ENCODE measurements at places on chromosomes 5 and 9.

DNA sequence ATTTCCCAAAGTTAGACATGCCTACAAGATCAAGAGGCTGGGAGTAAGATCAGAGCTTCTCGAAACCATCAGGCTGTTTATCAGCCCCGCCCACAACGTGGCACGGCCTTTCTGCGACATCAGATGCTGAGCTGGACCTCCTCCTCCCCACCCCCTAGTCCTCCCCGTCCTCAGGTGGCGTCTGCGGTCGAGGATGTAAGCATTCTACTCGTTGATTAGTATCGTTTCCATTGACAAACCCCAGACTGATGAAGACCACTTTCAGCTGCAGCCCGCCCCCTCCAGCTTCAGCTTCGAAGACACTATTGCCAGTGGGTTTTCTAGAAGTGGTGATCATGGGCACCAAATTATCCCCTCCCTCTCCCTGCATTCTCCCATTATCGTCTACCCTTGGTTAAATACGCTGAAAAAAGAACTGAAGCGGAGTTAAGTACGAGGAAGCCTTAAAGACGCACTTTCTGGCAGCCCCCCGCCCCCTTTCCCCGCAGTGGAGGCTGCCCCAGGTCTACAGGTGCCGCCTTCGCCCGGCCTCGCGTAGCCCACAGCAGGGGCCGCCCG, 1.1 kb downstream of the PPIC start:
- peak; percentile 1 for DNase-seq

DNA sequence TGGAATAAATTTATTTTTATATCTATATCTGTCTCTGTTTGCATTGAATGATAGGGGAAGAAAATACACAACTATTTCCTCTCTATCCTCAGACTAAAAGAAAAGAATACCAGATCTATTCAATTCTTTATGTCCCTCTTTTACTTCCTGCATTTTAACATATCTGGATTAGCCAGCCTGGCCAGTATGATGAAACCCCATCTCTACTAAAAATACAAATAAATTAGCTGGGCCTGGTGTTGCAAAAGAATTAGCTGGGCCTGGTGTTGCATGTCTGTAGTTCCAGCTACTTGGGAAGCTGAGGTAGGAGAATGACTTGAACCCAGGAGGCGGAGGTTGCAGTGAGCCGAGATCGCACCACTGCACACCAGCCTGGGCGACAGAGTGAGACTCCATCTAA, 182.0 kb downstream of the LURAP1L start:
- no peak for DNase-seq

DNA sequence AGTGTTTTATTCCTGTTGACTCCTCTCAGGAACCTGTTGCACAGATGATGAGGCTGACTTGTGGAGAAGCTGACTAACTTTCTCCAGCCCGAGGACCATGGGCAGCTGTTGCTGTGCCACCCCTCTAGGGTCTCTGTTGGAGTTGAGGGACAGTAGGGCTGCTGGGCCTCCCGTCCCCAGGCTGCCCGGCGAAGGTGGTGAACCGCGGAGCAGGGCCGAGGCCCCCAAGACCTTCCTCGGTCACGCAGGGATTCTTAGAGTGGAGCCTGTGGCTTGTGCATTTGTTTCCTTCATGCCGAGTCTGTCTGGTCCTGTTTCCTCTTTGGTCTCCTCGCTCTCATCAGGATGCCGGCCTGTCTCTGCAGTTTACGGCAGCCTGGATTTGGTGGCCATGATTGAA, 40.2 kb downstream of the CACNA1B start:
- DNase-seq = no peak

DNA sequence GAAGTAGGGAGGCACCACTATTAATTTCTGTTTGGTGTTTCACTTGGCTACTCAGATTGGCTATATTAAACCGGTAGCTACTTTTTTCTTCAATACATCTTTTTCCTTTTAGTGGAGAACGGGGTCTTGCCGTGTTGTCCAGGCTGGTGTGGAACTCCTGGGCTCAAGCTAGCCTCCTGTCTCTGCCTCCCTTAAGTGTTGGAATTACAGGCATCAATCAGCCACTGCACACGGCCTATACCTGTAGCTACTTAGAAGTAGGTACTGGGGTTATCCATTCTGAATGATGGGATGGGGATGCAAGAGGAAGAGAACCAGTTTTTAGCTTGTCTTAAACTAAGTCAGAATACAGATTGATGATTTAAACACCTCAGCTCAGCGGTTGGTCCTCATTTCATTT, 1.7 kb downstream of the UBE2D2 start:
- no peak for DNase-seq

DNA sequence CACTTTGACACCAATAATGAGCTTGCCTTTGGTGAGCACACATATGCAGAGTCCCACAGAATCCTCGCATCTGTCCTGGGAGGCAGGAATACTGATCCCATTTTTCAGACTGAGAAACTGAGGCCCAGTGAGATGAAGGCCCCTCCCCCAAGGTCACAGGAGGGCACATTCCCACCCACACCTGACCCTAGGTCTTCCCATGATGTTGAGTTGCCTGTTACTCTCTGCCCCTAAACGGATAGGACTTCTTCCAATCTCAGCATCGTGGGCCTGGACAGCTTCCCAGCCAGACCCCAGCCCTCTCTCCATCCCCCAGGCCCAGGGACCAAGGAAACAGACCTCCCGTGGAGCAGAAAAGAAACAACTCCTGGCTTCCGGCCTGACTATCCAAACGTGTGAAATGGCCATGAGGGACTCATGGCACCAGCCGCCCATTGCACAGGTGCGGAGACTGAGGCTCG, 877 bp downstream of the SH3GLB2 start:
- DNase-seq = no peak

- peak; percentile 36 for DNase-seq
These were observed at the start of gene CPLANE1 for GRCh38 chr5:37248970-37249814. CPLANE1 (minus strand) TSS chr5:37249376; CDS start chr5:37247698, 1,678 bp downstream.

GRCh38 chr5:60738933-60739332, 39.0 kb upstream of the DEPDC1B start:
- DNase-seq = no peak

GRCh38 chr5:1827886-1828397, 26.7 kb downstream of the NDUFS6 start:
- no peak for DNase-seq

GRCh38 chr5:57292336-57292735, 118.5 kb downstream of the GPBP1 start:
- DNase-seq = no peak

DNA sequence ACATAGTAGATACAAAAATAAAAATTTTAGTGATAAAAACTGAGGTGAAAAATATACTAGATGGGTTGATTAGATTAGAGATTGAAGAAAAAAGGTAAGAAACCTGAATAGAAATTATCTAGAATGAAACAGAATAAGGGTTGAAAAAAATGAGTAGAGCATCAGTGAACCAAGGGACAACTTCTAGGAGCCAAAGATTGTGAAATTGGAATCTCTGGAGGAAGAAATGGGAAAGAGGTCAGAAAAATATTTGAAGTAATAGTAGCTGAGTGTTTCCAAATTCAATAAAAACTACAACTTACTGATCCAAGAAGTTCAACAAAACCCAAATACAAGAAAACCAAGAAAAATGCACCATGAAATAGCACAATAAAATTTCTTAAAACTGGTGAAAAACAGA, 116.6 kb upstream of the STARD4 start:
- no peak for DNase-seq

DNA sequence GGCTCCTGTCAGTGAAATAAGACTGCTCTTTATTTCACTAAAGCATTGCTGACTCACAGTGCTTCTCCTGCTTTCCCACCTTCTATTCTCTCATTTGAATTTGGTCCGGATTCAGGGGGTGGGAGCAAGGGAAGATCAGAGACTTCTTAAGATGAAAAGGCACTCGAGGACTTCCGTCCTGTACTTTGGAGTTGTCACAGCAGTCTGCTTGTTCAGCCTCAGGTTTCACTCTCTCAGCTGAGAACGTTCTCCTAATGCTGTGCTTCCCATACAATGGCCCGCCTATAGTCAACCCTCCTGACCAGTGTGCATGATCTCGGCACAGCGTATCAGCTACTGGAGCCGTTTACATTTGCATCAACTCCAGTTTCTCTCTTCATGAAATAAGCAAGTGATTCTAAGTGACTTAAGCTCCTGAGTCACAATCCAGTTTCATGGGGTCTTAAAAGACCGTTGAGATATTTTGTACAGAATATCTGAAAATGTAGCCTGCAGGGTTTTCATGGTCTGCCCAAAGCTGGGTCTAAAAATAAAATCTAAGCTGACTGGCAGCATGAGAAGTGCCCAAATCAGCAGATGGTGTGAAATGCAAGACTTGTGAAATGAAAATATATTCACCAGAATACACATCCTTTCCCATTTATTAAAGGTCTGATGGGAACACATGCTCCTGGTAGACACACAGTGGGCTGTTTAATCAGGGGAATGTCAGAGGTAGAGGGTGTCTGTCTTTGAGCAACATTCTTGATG, 145.0 kb downstream of the ADCY2 start:
- DNase-seq = no peak

GRCh38 chr5:84791138-84791537, 406.5 kb upstream of the EDIL3 start:
- DNase-seq = no peak

- DNase-seq = no peak
These were observed 823.2 kb downstream of the TLE1 start for GRCh38 chr9:80866121-80866520.

DNA sequence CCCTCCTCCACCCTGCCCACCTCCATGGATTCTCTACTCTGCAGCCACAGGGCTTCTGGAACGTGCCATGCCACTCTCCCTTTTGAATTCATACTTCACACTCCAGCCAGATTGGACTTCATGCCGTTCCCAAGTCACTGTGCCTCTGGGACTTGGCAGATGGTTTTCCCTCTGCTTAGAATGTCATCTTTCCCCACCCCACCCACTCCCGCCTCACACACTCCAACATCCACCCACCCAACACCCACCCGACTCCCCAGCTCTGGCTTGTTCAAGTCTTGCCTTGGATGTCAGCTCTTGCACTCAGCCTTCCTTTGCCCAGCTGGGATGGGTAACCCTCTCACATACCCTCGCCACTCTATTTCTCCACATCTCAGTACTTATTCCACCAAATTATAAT, 142.1 kb upstream of the DHFR start:
- DNase-seq = no peak

DNA sequence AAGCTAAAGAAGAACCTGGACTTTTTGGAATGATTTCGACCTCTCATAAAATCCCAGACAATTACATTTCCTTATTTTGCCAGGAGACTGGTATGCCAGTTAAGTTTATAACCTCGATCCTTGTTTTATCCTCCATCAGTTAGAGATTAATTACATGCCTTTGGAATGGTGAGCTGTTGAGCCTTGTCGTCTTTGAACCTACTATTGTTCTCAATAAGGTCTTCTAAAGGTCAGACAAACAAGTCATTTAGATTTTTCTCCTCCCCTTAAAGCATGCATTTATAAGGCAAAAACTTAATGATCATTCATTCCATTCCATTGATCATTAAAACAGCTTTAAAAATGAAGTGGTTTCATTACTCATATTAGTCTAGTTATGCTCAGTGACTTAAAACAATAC, 304.9 kb downstream of the DOCK8 start:
- DNase-seq = no peak

GRCh38 chr5:131330031-131330430, 66.2 kb downstream of the CDC42SE2 start:
- no peak for DNase-seq

GRCh38 chr9:118336943-118337330, 632.7 kb downstream of the TLR4 start:
- no peak for DNase-seq

DNA sequence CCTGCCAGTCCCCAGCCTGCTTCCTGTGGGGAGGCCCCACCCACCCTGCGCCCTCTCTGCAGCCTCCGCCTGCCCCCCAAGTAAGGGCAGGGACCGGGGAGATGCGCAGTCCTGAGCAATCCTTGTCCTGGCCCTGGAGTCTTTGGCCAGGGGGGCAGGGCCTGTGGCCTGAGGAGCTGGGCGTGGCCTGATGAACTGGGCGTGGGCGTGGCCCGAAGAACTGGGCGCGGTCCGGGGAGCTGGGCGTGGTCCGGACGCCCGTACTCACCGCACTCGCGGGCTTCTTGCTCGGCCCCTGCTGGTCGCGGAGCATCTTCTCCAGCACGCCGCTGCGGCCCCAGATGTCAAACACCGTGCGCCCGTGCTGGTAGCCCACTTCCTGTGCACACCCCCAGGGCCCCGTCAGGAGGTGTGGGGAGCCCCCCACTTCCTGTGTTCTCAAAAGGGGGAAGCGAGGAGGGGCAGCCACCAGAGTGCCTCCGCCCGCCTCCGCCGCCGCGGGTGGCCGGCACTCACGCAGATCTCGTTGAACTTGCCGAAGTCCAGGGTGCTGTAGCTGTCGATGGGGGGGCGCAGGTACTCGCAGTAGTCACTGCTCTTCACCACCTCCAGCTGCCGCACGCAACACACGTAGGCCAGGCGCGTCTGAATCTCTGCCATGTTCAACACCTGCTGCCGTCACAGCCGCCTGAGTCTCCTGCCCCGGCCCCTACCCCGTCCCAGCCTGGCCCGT, 2.7 kb upstream of the NSMF start:
- DNase-seq = no peak

GRCh38 chr5:177370488-177371119, 12.9 kb downstream of the RGS14 start:
- DNase-seq = peak; percentile 55

DNA sequence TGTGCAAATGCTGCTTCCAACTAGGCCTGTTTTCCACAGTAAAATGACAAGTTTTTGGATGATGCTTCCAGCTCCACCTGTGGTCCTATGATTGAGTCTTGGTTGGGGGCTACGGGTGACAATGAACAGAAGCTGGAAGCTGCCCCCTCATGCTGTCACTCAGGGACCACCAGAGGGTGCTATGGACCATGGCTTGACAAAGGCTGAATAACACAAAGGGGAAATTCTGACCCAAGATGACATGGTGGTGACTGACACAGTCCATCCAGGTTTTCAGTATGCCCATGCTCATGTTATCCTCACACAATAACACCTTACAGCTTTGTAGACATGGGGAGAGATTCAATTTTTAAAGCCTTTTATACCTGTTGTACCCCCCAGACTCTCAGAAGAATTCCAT, 23.9 kb upstream of the SAP30L start:
- no peak for DNase-seq

- no peak for DNase-seq
These were observed 278 bp upstream of the NIPSNAP3A start for GRCh38 chr9:104747245-104747564.

DNA sequence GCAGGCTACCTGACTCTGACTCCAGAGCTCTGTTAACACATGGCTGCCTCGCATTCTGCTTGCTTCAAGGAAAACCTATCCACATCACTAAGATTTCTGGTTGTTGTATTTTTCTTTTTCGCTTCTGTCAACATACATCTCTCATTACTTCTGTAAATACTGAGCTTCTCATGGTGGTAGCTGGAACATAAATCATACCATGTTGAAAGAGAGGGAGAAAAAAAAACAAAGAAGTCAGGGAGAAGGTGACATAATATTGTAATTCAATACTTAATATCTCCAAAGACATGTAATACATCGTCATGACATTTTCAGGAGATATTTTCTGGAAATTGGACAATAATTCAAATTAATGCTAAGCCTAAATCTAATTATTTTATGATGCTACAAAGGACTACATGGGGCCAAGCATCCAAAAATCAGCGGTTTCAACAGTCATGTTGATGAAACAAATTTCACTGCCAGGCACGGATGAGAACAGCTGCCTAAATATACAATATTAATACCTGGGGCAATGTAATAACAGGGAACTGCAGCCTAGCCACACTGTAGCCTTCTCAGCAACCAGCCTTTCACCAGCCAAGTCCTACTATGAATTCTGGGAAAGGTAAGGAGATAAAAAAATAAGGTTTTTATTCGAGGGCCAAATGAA, 332.0 kb downstream of the TRIM32 start:
- no peak for DNase-seq

GRCh38 chr9:27703216-27703980, 130.1 kb upstream of the C9orf72 start:
- no peak for DNase-seq
